ENCODE measurements at places on chromosomes 16 and 17.

GRCh38 chr17:62745806-62746205, 62.3 kb downstream of the MARCHF10 start:
- no peak for DNase-seq

DNA sequence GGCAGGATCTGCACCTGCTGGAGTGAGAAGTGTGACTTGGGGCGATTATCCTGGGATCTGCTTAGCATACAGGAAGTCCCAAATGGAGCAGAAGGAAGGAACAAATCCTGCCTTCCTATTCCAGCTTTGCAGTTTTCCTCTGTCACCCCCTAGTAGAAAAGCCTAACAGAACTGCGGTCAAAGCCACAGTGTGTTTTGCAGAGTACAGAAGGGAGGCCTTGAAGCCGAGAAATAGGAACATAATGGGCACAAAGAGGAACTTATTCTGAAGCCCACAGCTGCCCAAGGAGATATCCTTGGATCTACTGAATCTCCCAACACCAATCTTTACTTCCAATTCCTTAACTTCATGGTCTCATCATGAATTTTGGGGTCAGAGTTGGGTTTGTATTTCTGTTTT, 8.5 kb downstream of the KRTAP1-5 start:
- no peak for DNase-seq

DNA sequence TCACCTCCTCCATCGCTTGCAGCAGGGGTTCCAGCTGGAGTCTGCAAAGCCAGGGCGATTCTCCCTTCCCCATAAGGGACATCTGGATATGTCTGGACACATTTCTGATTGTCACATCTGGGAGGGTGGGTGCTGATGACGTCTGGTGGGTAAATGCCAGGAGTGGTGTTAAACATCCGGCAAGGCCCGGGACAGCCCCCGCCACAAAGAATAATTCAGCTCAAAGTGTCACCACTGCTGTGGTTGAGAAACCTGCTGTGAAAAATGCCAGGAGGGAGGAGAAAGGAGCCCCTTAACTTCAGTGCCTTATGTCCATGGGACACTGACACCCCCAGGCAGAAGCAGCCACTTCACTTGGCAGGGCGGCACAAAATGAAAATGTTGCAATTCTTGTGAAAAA, 179.4 kb upstream of the SDK2 start:
- no peak for DNase-seq

GRCh38 chr17:45722161-45722560, 62.0 kb upstream of the CRHR1 start:
- DNase-seq: peak; percentile 36

DNA sequence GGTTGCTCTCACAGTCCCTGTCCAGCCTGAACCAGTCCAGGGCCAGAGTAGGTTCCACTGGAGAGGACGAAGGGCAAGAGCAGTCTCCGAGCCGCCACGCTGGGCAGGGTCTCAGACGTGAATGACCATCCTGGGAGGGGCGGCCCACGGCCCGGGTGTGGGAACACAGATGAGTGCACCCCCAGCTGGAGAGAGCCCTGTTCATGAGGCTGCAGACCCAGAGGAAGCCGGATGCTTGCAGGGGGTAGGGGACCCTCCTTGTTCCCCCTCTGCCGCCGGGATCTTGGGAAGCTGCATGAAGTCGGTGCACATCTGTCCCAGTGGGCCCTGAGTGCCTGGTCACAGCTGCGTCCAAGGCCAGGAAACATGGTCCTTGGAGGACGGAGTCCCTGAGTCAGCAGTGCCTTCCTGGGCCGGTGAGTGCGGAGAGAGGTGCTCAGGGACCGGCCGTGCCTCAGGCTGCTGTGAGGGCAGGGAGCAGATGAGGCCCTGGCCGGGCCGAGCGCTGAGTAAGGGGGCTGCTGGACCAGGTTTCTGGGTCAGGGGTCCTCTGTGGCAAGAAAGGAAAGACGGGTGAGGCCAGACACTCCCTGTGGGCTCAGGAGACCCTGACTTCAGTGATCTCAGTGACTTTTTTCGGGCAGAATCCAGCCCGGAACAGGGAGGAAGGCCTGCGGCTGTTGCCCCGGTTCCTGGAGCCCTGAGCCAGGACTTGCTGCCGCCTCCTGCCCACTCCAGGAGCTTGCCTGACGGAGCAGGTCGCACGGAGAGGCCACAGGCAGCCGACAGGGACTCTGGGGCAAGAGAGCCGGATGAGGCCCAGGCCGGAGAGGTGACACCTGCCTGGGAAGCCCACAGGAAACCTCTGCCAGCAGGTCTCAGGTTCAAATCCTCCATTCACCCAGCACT, 45.8 kb downstream of the ACTG1 start:
- DNase-seq: no peak

DNA sequence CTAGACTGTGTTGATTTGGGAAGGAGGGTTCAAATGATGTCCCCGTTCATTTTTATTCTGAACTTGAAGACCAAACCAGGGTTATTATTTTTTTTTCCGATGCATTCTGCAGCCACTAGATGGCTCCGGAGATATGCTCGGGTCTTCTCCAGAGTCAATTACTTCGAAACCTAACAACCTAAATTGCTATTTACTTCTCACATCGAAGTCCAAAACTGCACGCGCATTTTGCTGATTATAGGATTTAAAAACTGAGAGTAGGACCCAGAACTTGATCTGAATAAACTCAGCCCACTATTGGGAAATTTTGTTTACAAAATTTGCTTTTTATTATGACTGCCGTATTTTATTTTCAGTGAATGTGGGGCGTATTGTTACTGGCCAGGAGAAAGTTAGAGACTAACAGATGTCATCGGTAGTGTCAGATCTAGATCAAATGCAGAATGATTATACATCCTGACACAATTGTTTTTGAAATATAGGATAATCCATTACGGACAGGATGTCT, 263.8 kb downstream of the HS3ST3A1 start:
- peak; percentile 23 for DNase-seq

- DNase-seq: no peak
Measured at GRCh38 chr17:4172356-4172755, 29.4 kb downstream of the CYB5D2 start.

GRCh38 chr16:60279061-60279665, 1545.0 kb upstream of the GOT2 start:
- no peak for DNase-seq

DNA sequence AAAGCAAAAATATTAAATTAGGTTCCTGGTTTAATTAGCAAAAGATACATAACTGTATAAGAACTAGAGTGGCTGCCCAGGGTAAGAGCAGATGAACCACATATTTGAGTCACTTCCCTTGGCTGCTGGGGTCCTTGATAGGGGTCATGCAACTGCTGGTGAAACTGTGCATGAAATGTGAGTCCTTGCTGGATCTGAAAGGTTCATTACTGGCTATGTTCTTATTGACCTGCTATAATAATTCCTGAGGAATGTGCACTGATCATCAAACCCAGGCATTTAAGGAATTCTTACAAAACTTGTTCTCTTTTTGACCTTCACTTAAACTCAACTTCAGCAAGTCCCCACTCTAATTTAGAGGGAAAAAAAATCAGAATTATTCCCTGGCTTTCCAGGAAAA, 183.4 kb downstream of the ZNF18 start:
- DNase-seq: no peak

DNA sequence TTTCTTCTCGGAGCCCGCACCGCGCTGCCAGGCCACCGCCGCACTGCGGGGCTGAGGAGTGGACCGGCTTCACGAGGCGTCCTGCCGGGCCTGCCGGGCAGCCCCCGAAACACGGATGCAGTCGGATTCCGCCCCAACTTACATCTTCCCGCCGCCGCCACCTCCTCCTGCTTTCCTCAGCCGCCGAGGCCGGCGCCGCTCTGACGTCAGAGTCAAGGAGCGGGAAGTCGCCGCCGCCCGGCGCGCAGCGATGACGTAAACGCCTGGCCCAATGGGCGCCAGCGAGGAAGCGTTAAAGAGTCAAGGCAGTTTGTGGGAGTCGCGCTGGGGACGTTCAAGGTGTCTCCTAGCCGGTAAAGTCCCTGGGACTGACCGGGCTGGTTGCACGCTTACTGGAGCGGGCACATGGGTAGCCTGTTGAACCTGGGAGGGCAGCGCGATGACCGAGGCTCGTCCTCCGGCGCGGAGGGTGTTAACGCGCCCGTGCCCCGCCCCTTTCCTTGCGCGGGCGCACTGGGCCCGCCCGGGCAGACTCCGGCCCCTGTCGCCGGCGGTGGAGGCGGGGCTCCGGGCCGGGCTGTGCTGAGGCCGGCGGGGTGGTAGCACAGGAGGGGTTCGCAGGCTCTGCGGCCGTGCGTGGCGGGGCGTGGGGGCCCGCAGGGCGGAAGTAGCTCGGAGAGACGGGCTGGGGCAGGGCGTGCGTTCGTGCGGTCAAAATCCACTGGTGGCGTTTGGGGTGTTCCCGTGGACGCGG, at the start of gene RNPS1:
Gene RNPS1 (minus strand): TSS at position 214 of the 754 bp plus-strand sequence. CDS start 3,483 bp downstream, outside the sequence.
- peak; percentile 94 for DNase-seq

DNA sequence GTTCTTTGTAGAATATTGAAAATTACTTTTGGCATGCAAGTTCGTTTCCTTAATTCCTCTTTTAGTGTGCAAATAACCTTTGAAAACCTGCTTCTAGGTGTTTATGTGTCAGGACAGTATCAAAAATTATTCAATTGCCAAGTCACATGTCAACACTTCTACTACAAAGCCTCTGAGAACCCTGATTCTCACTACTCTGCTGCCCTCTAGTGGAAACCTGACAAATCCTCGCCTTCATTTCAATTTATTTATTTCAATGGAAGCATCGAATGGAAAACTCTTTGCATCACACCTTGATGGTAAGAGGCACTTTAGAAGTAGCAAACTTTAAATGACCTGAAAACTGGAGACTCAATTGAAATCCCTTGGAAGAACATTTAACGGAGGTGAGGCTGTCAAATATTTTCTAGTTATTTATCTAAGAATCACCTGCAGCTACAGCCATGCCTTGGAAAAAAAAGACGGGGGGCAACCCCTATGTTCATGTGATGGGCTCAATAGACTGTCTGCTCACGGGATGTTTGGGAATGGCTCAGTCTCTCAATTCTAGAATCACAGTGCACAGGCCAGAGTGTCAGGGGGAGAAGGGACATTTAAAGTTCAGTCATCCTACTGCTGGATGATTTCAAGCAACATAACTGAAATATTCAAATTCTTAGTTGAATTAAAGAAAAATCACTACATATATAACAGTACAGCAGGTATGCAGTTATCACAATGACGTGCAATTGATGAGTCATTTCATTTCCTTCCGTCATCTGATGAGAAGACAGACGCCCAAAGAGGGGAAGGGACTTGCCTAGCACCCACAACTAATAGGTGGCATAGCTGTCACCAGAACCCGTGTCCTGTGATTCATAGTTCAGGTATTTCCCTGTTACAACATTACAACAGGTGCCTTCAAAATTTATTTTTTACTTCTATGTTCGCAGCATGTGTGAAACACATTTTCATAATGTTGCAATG, 563.9 kb downstream of the TOX3 start:
- DNase-seq: peak; percentile 79

DNA sequence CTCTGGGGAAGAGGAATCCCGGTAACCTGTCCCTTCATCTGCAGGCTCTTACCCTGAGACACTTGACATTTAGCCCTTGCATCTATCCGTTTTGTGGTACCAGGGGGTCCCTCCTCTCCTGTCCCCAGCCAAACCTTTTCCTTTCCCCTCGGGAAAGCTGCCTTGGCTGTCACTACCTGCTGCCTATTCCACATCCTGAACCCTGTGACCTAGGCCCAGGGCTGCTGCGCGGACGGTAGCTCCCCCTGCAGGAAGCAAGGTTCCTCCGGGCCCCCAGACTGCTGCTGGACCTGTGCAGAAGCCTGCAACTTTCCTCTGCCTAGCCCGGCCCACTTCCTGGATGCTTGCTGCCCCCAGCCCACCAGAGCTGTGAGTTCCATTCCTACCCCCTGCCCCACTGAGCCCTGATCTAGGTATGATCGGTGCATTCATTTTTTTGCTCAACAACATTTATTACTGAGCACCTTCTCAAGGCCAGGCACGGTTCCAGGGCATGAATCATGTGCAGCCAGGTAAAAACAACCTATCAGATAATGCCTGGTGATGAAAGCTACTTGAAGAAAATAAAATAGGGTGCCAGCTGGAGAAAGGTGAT, 10.5 kb upstream of the ALDOA start:
- DNase-seq: no peak

DNA sequence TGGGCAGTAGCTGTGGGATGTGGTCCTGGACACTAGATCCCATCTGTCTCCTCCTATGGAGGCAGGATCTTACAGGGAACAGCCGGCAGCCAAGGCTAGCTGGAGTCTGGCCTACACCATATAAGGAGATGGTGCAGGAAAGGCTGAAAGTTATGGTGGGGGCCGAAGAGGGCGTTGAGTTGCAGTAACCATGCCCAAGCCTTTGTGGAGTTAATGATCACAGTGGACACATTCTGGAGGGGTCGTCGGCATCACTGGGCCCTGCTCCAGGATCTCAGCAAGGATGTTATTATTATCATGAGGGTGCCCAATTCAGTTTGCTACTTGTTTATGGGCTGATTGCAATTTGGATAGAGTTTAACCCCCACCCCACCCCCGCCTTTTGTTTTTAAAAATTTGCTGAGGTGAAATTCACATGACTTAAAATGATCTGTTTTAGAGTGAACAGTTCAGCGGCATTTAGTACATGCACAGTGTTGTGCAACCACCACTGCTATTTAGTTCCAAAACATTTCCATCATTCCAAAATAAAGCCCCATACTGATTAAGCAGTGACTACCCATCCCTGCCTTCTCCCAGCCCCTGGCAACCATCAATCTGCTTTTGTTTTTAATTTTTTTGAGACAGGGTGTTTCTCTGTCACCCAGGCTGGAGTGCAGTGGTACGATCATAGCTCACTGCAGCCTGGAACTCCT, 184.3 kb upstream of the CACNG3 start:
- DNase-seq: no peak

DNA sequence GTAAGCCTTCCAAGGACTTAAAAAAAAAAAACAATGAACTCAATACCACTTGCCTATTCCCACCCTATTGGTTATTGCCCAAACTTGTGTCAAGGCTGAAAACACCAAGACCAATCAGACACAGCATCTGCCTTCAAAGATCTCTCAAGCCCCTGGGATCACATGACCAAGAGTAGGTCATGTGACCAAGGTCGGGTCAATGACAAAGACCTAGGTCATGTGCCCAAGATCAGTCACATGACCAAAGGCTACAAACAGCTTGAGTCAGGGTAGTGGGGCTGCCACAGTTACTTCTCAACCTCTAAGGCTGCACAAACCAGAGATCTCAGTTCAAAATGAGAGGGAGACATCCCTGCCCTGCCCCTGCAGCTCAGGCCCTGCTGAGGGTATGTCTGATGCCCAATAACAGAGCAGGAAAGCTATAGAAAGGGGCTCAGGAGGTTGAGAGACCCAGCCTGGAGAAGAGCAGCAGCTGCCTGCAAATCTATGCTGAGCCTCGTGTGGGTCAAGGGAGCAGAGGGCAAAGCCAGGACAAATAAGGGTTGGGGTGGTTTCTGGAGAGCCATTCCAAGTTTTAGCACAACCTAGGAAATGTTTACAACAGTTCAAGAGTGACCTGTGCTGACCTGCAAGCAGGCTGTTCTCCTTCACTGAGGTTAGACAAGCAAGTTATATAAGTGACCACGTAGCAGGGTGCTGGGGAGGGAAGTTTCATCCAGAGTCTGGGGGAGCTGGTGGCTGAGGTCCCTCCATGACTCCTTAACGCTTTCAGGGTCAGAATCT, 48.8 kb downstream of the PIMREG start:
- no peak for DNase-seq

Measured in NCI-H1092 (cell line).